Naive B cell (primary cell): ENCODE measurements at places on chromosomes 3 and 15.
A peak's percentile ranks its signal among the peaks of the same experiment; 100 is the strongest.

- DNase-seq = peak; percentile 6
- no peaks in the 10 kb centered on the region for H3K36me3 ChIP-seq
- H3K4me1 ChIP-seq = peaks cover 39% of the 10 kb centered on the region
- H3K4me3 ChIP-seq = peak overlapping the region; percentile 90
- H3K27me3 ChIP-seq = no peaks in the 10 kb centered on the region
- peak overlapping the region; percentile 55 for H3K27ac ChIP-seq
Observed at GRCh38 chr3:141796889-141797781, 33.9 kb downstream of the GRK7 start.

DNA sequence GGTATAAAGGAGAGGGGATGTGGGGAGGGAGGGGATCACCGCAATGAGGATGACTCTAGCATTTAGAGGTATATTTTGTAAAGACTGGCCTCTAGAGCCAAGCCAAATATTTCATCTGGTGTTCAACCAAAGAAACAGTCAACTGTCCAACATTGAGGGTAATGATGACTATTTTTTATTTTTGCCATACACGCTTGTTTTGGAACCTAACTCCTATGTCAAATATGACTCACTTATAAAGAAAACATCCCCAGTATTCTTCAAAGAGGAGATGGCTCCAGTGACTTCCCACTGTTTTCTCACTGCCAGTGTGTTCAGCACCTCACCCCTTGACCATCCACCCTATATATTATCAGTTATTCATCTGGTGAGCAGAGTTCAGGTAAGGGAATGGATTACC, 77.3 kb downstream of the WNT5A start:
- no peak overlapping the region for H3K4me3 ChIP-seq
- no peak for DNase-seq
- no peaks in the 10 kb centered on the region for H3K36me3 ChIP-seq
- no peaks in the 10 kb centered on the region for H3K4me1 ChIP-seq
- H3K27ac ChIP-seq = no peak overlapping the region

GRCh38 chr3:52268036-52268435, 10.4 kb downstream of the WDR82 start:
- DNase-seq = no peak
- no peaks in the 10 kb centered on the region for H3K27me3 ChIP-seq
- peaks cover 50% of the 10 kb centered on the region for H3K4me1 ChIP-seq
- no peak overlapping the region for H3K4me3 ChIP-seq

- H3K4me1 ChIP-seq = no peaks in the 10 kb centered on the region
- H3K36me3 ChIP-seq = no peaks in the 10 kb centered on the region
- H3K4me3 ChIP-seq = no peak overlapping the region
- peaks cover 6% of the 10 kb centered on the region for H3K27me3 ChIP-seq
Observed at GRCh38 chr3:8519156-8519555, 17.5 kb downstream of the LMCD1 start.

GRCh38 chr3:50441424-50442217, 61.8 kb downstream of the CACNA2D2 start:
- no peaks in the 10 kb centered on the region for H3K4me1 ChIP-seq
- peaks cover 9% of the 10 kb centered on the region for H3K27me3 ChIP-seq
- H3K4me3 ChIP-seq = no peak overlapping the region
- no peak for DNase-seq
- H3K36me3 ChIP-seq = no peaks in the 10 kb centered on the region

- DNase-seq = no peak
- H3K36me3 ChIP-seq = no peaks in the 10 kb centered on the region
- no peak overlapping the region for H3K27ac ChIP-seq
- H3K27me3 ChIP-seq = peaks cover 27% of the 10 kb centered on the region
- no peak overlapping the region for H3K4me3 ChIP-seq
Observed at GRCh38 chr3:14374444-14374883, 27.9 kb upstream of the SLC6A6 start.

DNA sequence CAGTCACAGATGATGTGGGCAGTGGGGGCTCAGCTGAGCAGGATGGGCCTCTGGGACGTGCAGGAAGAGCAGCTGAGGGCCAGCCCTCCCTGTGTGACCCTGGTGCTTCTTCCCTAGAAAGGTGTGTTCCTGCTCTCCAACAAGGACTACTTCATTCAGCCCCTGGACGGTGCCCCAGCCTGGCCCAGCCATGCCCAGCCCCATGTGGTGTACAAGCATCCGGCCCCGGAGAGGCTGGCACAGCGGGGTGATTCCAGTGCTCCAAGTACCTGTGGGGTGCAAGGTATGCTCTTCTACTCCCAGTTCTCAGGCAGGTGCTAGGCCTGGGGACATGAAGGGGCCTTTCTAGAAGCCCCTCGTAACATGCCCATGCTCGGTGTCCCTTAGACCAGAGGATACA, 38.3 kb downstream of the SAXO2 start:
- no peak for DNase-seq
- H3K4me1 ChIP-seq = no peaks in the 10 kb centered on the region
- no peak overlapping the region for H3K27ac ChIP-seq
- peaks cover 6% of the 10 kb centered on the region for H3K27me3 ChIP-seq
- no peak overlapping the region for H3K4me3 ChIP-seq
- no peaks in the 10 kb centered on the region for H3K36me3 ChIP-seq

GRCh38 chr15:101618851-101619614, 33.1 kb downstream of the TM2D3 start:
- H3K4me1 ChIP-seq = peaks cover 8% of the 10 kb centered on the region
- H3K36me3 ChIP-seq = peaks cover 29% of the 10 kb centered on the region
- H3K27me3 ChIP-seq = no peaks in the 10 kb centered on the region
- no peak for DNase-seq
- no peak overlapping the region for H3K27ac ChIP-seq

DNA sequence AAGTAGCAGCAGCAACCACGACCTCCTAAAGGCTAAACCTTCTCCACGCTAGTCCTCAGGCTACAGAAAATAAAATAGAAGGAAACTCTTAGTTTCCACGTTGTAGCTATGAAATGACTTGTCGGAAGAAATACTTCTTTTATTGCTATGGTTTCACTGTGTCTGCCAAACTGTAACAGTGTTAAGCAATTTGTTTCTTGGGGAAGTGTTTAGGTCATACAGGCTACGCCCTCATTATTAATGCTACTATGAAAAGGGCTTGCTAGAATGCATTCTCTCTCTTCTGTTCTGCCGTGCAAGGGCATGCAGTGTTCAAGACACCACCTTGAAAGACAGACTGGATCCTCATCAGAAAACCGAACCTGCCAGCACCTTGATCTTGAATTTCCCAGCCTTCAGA, 462.7 kb downstream of the PLOD2 start:
- H3K27me3 ChIP-seq = no peaks in the 10 kb centered on the region
- no peaks in the 10 kb centered on the region for H3K4me1 ChIP-seq
- no peak overlapping the region for H3K27ac ChIP-seq

DNA sequence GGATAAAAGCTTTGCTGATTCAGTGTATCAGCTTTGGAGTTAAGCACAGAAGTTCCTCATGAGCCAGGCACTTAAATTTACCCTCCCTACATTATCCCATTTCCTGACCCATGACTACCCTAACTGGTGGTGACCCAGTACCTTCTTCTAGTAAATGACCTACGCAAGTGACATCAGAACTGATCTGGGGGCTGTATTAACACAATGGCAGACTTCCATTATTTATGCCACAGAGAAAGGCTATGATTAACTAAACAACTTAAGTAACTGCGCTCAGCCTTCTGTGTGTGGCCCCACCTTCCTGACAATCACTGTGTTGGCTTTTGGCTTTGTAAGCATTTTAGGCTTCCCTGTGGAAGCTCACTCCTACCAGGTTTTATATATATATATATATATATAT, 1.9 kb downstream of the MB21D2 start:
- H3K27me3 ChIP-seq = peaks cover 63% of the 10 kb centered on the region
- H3K4me1 ChIP-seq = peaks cover 17% of the 10 kb centered on the region
- no peak for DNase-seq
- no peak overlapping the region for H3K4me3 ChIP-seq

DNA sequence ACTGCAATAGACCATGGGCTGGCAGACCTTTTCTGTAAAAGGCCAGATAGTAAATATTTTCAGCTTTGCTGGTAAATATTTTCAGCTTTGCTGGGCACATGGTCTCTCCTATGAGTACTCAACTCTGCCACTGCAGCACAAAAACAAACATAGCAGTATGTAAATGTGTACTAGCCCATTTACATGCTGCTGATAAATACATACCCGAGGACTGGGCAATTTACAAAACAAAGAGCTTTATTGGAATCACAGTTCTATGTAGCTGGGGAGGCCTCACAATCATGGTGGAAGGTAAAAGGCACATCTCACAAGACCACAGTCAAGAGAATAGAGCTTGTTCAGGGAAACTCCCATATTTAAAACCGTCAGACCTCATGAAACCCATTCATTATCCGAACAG, 793.0 kb downstream of the EDEM1 start:
- no peaks in the 10 kb centered on the region for H3K4me1 ChIP-seq
- no peak overlapping the region for H3K4me3 ChIP-seq
- no peaks in the 10 kb centered on the region for H3K27me3 ChIP-seq

- no peak overlapping the region for H3K27ac ChIP-seq
- H3K4me3 ChIP-seq = no peak overlapping the region
- H3K4me1 ChIP-seq = no peaks in the 10 kb centered on the region
- H3K27me3 ChIP-seq = peaks cover 4% of the 10 kb centered on the region
- no peak for DNase-seq
Observed at GRCh38 chr3:190340071-190340470, 17.8 kb upstream of the CLDN1 start.

DNA sequence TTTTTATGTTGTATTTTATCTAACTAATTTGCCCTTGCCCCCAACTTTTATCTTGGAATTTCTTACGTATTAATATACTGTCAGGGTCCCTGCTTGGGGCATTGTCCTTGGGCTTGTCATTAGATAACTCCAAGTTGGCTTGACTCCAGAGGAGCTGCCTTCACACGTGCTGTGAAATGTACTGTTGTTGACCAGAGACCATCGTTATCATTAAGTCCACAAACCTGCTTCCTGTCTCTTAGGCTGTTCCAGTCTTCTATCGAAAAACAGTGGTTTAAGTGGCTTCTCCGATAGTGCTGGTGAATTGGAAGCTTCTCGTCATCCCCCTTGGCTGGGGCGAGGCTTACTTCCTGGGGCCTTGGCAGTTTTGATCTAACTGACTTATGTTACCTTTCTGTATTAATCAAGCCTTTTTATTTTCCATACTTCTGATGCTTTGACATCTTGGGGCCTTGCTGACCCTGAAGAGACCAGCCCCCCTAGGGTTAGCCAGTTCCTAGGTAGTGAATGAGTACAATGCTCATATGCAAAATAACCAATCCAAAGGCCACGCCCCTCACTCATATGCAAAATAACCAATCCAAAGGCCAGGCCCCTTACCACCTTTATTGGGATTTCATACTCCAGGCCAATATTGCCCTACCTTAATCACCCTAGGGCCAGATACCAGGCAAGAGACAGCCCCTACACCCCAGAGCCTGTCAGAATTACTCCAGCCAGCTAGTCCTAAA, 164.5 kb downstream of the IGF1R start:
- H3K27ac ChIP-seq = peak overlapping the region; percentile 69
- H3K36me3 ChIP-seq = no peaks in the 10 kb centered on the region
- H3K4me3 ChIP-seq = no peak overlapping the region
- H3K27me3 ChIP-seq = no peaks in the 10 kb centered on the region
- no peaks in the 10 kb centered on the region for H3K4me1 ChIP-seq

GRCh38 chr3:118641608-118642007, 393.0 kb downstream of the IGSF11 start:
- no peak overlapping the region for H3K27ac ChIP-seq
- no peak overlapping the region for H3K4me3 ChIP-seq
- DNase-seq = no peak
- H3K4me1 ChIP-seq = no peaks in the 10 kb centered on the region
- H3K27me3 ChIP-seq = no peaks in the 10 kb centered on the region

- no peaks in the 10 kb centered on the region for H3K36me3 ChIP-seq
- no peak overlapping the region for H3K4me3 ChIP-seq
- H3K4me1 ChIP-seq = no peaks in the 10 kb centered on the region
- no peak for DNase-seq
- no peak overlapping the region for H3K27ac ChIP-seq
Observed at GRCh38 chr15:50790778-50791453, 25.4 kb upstream of the SPPL2A start.

GRCh38 chr15:87764461-87765240, 491.9 kb downstream of the NTRK3 start:
- peaks cover 13% of the 10 kb centered on the region for H3K27me3 ChIP-seq
- H3K4me1 ChIP-seq = peaks cover 18% of the 10 kb centered on the region
- no peak overlapping the region for H3K4me3 ChIP-seq
- no peaks in the 10 kb centered on the region for H3K36me3 ChIP-seq
- DNase-seq = no peak

DNA sequence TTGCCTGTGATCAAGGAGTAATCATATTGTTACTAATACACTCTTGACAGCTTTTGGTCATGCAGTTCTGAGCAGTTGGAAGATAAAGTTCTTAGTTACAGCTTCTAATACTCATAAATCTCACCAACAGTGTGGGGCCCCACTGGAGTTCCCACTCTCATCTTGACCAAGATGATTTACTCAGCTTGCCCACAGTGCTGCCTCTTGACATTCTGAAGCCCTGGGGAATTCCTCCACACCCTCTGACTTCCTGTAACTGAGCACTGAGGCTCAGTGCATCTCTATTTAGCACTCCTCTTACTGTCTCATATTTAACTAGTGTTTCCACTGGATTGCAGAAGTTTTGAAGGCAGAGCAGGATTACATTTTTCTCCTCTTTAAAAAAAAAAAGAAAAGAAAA, 1.9 kb upstream of the ARL6IP5 start:
- H3K36me3 ChIP-seq = no peaks in the 10 kb centered on the region
- no peaks in the 10 kb centered on the region for H3K27me3 ChIP-seq
- peaks cover 48% of the 10 kb centered on the region for H3K4me1 ChIP-seq

GRCh38 chr3:124213641-124214040, 221.7 kb upstream of the ROPN1 start:
- H3K4me3 ChIP-seq = no peak overlapping the region
- no peaks in the 10 kb centered on the region for H3K4me1 ChIP-seq
- no peaks in the 10 kb centered on the region for H3K36me3 ChIP-seq
- peaks cover 35% of the 10 kb centered on the region for H3K27me3 ChIP-seq
- no peak overlapping the region for H3K27ac ChIP-seq
- no peak for DNase-seq

DNA sequence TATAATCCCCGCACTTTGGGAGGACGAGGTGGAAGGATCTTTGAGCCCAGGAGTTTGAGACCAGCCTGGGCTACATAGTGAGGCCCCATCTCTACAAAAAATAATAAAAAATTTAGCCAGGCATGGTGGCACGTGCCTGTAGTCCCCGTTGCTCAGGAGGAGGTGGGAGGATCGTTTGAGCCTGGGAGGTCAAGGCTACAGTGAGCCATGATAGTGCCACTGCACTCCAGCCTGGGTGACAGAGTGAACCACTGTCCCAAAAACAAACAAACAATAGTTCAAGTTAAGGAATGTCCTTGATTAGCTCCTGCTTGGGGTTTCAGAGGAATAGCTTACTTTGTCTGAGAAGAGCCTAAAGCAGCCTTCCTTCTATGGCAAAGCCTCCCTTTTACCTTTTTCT, 51.7 kb upstream of the AMOTL2 start:
- H3K27me3 ChIP-seq = peaks cover 21% of the 10 kb centered on the region
- no peak for DNase-seq
- no peaks in the 10 kb centered on the region for H3K36me3 ChIP-seq
- no peaks in the 10 kb centered on the region for H3K4me1 ChIP-seq
- no peak overlapping the region for H3K4me3 ChIP-seq
- H3K27ac ChIP-seq = no peak overlapping the region

GRCh38 chr15:56929399-56929798, 11.0 kb downstream of the TCF12 start:
- no peaks in the 10 kb centered on the region for H3K27me3 ChIP-seq
- H3K36me3 ChIP-seq = peaks cover 9% of the 10 kb centered on the region
- no peak for DNase-seq
- H3K4me3 ChIP-seq = no peak overlapping the region
- no peak overlapping the region for H3K27ac ChIP-seq

- no peak overlapping the region for H3K4me3 ChIP-seq
- H3K4me1 ChIP-seq = peaks cover 11% of the 10 kb centered on the region
- H3K27ac ChIP-seq = no peak overlapping the region
- H3K27me3 ChIP-seq = no peaks in the 10 kb centered on the region
- no peak for DNase-seq
Observed at GRCh38 chr3:158347966-158348365, 223.0 kb upstream of the MLF1 start.
